ENCODE measurements at places on chromosomes 5 and 9.

DNA sequence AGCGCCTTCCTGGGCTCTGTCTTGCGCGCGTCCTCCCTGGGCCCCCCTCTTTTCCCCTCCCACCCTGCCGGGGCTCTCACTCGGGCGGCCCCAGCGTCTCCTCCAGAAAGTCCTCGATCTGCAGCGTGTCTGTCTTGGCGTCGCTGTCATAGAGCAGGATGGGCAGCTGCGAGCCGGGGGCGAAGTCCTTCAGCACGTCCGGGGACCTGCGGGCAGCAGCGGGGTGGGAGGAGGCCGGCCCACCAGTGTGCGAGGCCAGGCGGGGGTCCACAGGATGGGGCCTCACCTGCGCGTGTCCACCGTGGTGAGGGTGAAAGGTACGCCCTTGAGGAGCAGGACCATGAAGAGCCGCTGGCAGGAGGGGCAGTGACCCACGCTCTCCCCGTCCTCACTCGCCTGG lies 1.0 kb downstream of the CLIC3 start:
- DNase-seq, result no peak

DNA sequence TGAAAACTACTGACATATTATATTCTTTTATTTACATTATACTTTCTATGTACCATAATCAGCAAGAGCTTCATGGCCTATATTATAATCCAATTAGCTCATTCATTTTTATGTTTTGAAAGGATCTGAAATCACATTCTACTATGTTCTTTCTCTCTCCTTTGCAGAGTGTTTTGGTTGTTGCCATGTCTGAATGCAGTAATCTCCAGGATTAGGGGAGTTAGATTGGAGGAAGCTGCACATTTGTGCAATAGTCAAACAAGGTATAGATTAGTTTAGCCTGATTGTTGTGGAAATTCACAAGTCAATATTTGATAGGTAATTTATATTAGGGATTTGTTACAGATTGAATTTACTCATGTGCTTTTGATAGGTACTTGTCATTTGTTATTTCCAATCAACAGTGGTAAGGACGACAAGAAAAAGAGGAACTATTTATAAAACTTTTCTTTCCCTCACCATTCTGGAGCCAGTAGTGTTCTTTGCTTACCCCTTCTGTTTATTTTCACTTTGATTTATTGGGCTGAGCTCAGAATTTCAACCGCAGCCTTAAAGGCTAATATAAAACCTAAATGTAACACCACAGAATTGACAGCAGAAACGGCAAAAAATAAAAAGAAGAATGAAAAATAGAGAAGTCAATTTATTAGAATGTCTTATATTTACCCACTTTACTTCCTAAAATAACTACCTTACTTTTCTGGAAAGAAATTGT lies 597.0 kb downstream of the CHSY3 start:
- DNase-seq, result no peak

GRCh38 chr5:102229685-102230084 lies 66.4 kb downstream of the SLCO4C1 start:
- no peak for DNase-seq

DNA sequence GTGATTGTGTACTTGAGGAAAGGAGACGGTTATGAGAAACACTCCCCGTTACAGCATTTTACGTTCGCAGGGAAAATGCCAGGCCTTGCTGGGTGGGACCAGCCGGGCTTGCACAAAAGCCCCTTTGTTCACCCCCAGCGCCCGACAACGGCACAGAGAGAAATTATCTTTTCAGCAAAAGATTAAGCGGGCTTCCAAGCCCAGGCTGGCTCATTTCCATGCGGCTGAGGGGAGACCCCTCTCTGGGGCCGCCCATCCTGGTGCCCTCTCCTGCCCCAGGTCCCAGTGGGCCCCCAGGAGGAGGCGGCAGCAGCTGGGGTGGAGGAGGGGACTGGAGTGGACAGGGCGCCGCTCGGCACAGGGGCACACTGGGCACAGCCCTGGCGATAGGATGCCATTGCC lies 50.8 kb upstream of the NOTCH1 start:
- no peak for DNase-seq

DNA sequence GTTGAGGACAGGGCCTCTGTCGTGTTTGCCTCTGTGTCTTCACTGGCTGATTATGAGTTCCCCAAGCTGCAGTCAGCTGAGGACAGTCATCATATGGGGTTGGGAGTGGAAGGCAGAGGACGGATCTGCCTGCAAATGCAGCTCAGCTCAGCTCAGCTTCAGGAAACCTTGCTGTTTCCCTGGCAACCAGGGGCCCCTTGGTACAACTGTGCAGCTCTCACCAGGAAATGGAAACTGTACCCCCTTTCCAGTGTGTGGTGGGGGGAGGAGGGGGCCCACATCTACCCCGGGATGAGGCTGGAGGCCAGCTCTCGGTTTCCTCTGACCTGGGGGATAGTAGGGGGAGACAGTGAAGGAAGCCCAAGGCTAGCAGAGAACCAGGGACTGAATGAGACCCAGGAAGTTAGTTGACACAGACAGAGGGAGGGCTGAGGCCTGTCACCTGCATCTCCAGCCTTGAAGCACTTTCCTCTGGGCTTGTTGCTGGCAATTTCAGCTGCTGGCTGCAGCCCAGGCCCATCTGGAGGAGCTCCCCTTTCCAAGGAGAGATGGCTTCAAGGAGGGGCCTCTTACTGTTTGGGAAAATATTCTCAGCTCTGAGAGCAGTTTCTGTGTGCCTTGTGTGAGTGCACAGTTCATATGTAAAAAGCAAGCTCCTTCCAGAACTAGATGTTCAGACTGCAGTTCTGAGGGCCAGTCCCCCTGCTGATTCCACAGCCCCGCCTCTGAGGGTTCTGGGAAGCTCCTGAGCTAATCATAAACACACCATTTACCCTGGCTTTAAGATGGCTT lies 6.9 kb downstream of the ANXA6 start:
- DNase-seq, result peak; percentile 85

GRCh38 chr5:72347801-72348308 lies 27.7 kb downstream of the PTCD2 start:
- DNase-seq, result no peak

DNA sequence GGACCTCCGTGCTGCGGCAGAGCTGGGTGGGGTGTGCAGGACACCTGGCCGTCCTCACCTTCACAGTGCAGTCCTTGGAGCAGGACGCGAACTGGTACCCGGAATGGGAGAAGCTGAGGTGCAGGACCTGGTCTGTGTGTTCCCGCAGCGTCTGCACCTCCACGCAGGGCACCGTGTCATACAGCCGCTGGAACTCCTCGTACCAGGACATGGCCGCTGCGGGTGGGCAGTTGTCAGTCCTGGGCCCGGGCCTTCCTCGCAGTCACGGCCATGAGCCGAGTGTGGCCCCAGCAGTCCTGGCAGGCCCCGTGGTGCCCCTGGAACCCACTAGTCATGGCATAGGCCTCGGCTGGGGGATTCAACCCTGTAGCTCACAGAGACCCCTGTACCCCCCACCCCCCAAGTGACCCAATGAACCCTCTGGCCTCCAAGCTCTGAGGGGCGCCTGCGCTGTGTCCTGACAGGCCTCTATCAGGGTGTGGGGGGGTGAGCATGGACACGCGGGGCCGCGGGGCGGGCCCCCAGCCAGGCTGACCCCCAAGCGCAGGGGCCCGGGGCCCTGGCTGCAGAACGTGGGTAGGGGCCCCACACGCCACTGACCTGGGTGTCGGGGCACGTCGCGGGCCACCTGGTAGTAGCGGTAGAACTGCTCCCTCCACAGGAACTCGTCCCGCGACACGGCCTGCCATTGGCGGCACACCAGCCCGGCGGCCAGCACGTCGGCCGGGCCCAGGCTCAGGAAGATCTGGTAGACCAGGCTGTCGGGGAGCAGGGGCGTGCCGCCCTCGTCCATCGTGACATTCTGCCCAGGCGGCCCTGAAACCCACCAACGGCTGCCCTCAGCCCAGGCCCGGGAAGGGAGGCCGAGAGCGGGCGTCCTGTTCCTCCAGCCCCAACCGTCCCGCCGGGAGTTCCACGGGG lies 987 bp downstream of the FBXW5 start:
- no peak for DNase-seq

DNA sequence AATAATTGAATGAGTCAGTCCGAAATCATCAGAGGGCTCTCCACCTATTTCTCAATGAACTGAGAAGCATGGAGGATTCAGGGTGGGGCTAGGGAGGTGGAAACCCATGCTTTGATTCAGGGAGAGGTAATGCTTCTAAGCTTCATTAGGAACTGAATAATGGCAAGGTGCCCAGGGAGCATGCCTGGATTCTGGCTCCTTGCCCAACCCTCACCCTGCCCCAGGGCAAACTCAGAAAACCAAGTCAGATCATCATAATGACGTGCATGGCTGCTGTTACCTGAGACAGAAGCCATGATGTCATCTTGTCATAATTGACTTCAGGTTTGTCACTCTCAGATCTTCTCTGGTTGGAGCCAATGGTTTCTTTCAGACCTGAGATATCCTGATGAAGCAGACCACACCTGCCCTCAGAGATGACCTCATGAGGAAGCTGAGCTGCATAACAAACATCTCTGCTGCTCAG lies 199.6 kb downstream of the SYK start:
- no peak for DNase-seq

DNA sequence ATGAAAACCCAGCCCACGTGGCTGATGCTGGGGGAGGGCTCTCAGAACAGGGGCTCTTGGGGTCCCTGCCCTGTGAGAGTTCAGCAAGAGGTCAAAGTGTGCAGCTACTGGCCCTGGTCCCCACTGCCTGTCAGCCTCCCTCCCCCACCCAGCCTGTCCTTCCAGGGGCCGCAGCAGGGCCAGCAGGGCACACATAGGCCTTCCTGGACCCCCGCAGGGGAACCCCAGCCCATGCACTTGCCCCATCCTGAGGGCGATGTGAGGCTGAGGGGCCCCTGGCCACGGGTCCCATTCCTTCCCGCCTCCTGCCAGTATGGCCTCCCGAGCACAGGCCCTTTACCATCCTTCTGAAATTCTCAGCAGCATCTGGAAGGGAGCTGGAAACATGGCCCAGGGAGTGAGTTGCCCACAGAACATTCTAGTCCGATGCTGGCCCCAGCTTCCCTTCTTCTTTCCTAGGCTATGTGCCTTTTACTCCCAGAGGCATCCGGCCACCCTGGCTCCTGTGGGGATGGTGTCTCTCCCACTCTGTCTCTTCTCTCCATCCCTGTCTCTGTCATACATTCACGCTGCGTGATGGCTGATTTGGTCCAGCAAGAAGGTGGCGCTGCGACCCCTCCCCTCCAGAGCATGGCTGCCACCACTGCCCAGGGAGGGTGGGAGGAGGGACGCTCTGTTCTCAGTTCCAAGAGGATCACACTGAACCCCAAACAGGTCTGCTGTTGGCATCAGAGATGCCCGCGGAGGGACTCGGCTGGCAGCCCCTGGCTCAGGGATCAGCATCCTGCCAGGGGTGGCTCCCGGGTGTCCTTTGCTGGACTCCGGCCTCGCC lies 19.6 kb downstream of the MRPL36 start:
- no peak for DNase-seq

DNA sequence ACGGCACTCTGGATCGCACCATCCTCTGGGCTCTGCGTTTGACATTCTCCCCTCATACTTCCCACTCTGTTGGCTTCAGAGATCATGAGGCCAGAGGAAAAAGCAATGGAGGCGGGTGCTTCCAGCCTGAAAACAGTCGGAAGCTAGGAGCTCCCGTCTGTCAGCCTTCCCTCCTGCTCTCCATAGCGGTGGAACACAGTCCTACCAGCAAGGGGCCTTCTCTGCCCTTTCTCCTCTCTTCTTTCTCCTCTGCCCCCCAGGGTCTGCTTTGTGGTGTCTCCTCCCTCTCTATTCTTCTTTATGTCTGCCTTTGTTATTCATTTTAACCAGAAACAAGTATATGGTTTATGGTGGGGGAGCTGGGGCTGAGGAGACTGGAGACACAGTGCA lies 152.5 kb upstream of the NFIB start:
- DNase-seq, result no peak

DNA sequence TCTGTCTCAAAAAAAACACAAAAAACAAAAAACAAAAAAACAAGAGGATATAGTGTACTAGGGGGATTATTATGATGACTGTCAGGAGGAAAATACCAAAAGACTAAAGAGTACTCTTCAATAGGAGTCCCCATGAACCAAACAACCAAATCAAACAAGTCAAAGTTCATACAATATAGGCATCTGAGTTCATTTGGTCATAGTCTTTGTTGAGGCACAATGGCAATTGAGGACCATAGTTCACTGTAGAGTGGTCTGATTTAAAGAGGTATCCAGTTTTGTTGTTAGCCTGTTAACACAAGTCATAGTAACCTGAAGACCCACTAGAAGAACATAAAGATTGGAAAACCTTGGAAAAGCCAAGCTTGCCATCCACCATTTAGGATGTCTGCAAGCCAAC lies 11.3 kb upstream of the UBTD2 start:
- DNase-seq, result no peak

DNA sequence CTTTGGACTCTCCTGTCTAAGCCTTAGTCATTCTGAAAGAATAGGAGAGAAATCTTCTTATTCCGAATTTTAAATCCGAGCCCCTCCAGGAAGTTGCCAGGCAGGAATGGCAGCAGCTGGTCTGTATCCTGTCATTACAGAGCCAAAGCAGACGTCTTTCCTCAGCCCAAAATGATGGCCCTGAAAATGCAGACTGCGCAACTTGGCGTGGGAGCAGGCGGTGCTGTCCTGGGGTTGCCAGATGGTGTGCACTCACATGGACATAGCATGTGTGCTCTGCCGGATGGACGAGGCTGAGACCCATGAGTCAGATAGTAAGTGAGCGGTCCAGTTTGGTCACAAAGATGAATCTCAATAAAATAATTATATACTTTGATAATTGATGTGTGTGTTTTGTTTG lies 410.4 kb downstream of the KCTD16 start:
- DNase-seq, result no peak

GRCh38 chr9:106649664-106650063 lies 213.3 kb upstream of the ZNF462 start:
- no peak for DNase-seq

DNA sequence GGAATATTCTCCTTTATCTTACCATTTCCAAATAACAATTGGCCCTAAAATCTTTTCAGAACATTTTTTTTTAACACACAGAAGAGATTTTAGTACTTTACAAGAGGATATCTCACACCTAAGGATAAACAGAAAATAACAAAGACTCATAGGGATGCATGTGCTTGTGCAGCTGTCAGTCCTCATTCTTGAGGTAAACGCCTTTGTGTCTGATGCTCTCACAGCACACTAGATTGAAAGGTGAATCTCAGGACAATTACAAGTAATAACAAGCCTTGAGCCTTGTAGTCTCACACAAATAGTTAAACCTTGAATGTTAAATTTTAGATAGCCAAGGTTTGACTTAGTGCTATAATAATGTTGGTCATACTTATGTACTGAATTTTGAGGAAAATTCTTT lies 439.2 kb downstream of the PTPRD start:
- no peak for DNase-seq

- no peak for DNase-seq
Observed at GRCh38 chr9:6525326-6526045, 112.5 kb downstream of the UHRF2 start.

- no peak for DNase-seq
Observed at GRCh38 chr5:172168311-172168710, 19.7 kb downstream of the STK10 start.
